SK-N-MC (cell line): ENCODE measurements at places on chromosomes 5 and 9.

DNA sequence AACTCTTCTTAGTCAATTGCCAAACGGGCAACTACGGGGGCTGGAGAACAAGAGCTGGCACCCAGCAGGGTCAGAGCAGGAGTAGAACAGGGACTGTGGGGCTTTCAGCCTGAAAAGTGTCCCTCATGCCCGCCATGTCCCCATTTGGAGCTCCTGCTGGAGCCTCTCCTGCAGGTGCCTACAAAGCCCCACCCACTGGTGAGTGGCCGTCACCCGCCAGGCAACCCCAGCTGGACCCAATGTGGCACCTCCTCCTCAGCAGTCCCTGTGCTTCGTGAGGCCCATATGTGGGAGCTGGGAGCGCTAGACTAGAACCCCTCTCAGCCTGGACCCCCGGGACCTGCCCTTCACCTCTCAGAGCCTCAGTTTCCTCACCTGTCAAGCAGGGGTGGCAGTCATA is 40.9 kb downstream of the VAV2 start:
- no peak for DNase-seq

- DNase-seq, result no peak
These were observed 588.7 kb upstream of the CDH6 start for GRCh38 chr5:30604648-30605262.

DNA sequence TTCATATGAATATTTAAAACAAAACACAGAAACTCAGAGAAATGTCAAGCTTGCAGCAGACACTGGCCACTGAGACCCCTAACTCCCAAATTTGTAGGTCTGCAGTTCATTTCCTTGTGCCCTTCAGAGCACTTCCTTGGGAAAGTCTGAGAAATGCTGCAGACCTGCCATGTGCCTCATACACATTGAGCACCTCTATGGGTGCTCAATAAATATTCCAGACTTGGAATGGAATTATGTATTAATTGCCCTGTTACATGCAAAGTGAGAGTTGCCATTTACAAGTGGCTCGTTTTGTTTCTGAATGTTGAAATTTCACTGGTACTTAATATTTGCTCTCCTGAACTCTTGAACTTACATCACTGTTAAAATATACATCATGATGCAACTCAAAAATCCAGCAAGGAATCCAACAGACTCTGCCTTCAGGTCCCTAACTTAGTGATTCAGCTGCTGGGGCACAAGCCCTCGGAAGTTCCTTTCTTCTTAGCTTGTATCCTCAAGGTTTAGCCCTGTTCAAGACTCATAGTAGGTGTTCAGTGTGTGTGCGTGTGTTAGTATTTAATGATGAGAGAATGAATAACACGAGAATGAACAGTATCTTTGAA is 90.6 kb downstream of the PTCD2 start:
- DNase-seq, result no peak

GRCh38 chr5:8520917-8521316 is 652.0 kb downstream of the MTRR start:
- DNase-seq, result no peak

- DNase-seq, result no peak
These were observed 147.8 kb upstream of the IRX2 start for GRCh38 chr5:2899311-2899710.

DNA sequence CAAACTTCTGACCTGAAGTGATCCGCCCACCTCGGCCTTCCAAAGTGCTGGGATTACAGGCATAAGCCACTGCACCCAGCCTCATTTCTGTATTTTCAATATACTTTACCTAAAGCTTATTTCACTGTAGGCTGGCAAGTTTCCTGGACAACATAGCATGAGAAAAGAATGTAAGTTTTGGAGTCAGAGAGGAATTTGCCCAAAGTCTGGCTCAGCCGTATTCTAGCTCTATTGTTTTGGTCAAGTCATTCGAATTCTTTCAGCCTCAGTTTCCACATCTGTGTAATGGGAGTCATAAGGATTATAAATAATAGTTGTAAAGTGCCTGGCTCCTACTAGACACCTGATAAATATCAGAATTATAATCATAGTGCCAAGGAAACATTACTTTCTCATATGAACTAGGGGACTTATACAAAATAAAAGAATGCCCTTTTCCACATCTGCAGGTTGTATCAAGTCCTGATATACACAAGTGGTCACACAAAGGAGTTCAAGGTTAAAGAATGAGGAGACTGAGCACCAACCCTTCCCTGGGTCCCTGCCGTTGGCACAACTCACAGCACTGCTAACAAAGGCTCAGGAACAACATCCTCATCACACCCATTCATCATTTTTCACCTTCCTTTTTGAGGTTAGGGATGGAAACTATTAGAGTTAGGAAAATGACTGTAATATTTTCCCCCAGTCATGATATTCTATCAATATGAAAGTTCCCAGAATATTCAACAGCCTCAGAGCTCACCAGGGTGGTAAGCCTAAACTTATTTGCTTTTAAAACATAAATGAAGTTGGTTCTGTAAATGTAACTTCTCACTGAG is 34.6 kb upstream of the RAI14 start:
- no peak for DNase-seq

GRCh38 chr5:145787996-145788395 is 47.1 kb downstream of the PRELID2 start:
- no peak for DNase-seq

- DNase-seq, result no peak
These were observed 6.4 kb downstream of the SEPTIN8 start for GRCh38 chr5:132770476-132771159.

- DNase-seq, result no peak
These were observed 20.6 kb downstream of the PSMB7 start for GRCh38 chr9:124394596-124394995.

GRCh38 chr5:136423944-136424606 is 58.7 kb upstream of the TRPC7 start:
- no peak for DNase-seq

- no peak for DNase-seq
These were observed 678 bp downstream of the SLC2A6 start for GRCh38 chr9:133477992-133478850.

DNA sequence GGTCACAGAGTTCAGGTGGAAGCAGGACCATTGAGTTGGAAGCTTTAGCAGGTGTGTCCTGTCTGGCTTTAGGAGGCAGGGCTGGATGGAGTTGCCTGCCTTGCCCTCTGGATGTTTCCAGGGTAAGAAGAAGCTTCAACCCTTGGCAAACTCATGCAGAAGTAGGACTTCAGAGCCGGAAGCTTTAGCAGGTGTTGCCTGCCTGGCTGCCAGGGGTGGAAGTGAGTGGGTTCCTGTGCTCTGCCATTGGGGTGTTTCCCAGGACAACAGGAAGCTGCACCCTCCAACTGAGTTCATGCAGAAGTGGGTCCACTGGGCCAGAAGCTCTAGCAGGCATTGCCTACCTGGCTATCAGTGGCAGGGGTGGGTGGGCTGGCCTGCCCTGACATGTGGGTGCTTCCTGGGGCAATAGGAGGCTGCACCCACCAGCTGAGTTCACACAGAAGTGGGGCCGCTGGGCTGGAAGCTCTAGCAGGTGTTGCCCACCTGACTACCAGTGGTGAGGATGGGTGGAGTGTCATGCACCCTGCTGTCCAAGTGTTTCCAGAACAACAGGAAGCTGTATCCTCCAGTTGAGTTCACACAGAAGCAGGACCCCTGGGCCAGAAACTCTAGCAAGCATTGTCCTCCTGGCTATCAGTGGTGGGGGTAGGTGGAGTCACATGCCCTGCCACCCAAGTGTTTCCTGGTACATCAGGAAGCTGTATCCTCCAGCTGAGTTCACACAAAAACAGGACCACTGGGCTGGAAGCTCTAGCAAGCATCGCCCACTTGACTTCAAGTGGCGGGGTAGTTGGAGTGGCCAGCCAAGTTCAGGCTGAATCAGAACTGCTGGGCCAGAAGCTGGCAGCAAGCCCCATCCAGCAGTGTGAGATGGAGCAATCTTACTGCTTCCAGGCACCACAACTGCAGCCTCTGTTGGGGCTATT is 24.6 kb downstream of the LOX start:
- no peak for DNase-seq

GRCh38 chr5:121251954-121252353 is 599.7 kb upstream of the FTMT start:
- DNase-seq, result no peak

GRCh38 chr9:87010626-87011025 is 63.3 kb upstream of the GAS1 start:
- DNase-seq, result no peak

GRCh38 chr9:132054024-132054423 is 25.6 kb downstream of the MED27 start:
- DNase-seq, result no peak

DNA sequence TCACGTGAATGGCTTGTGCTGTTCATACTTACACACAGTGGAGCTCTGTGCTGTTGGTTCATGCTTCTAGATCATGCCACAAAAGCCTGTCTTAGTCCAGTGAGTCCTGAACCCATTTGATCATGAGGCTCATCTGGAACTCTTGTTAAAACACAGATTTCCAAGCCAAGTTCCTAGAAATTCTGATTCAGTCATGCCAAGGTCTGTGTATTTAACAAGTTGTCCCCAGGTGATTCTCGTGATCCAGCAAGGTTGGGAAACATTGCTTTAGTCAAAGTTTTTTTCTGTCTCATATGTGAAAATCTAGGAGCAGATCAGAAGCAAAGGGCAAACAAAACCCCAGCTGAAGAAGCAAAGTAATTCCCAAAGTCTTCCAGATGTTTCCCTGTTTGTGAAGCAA is 112.5 kb upstream of the GAS1 start:
- no peak for DNase-seq

GRCh38 chr9:126743041-126743440 is 61.8 kb upstream of the ZBTB43 start:
- DNase-seq, result no peak

- DNase-seq, result no peak
These were observed 34.3 kb downstream of the CENPP start for GRCh38 chr9:92360083-92360482.

- no peak for DNase-seq
These were observed 7.2 kb upstream of the MYORG start for GRCh38 chr9:34383904-34384303.

GRCh38 chr9:83724436-83724835 is 16.7 kb upstream of the UBQLN1 start:
- DNase-seq, result no peak

GRCh38 chr5:91200692-91201091 is 182.4 kb downstream of the ARRDC3 start:
- no peak for DNase-seq

GRCh38 chr5:15612915-15613635 is 113.1 kb downstream of the FBXL7 start:
- DNase-seq, result no peak

GRCh38 chr5:123209502-123210027 is 120.5 kb downstream of the PRDM6 start:
- no peak for DNase-seq

DNA sequence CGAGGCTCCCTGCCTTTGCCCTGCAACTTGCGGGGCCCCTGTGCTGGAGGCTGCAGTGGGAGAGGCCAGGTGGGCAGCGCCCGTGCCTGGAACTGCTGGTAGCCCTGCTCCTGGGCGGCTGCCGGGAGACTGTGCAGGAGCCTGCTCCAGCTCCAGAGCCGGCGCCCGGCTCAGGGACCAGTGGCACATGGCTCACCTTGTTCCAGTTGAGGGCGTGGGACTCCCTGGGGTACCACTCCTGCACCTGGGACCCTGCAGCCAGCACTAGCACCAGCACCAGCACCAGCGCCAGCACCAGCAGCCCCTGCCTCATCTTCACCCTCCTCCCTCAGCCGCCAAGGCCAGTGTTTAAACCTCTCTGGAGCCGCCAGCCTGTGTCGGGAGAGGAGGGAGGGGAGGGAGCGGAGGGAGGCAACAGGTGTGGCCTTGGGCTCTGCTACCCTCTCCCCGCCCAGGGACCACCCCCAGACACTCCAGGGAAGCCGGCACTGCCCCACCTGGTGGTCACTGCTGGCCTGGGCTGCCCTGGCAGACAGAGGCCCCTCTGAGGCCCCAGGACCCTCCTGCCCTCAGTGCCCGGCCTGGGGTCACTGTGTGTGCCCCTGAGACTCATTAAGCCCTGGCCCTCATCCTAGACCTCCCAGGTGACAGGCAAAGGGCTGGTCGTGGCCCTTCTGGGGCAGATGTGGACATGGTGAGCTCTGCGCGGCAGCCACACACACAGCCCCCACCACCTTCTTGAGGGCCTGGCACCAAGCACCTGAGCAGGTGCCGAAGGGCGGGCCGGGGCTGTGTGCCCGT is at the start of gene LCN10:
Gene LCN10 (minus strand): TSS at position 350 of the 801 bp plus-strand sequence. CDS start 37 bp downstream, at position 313.
- DNase-seq, result no peak

GRCh38 chr9:95666096-95666784 is 149.5 kb upstream of the PTCH1 start:
- no peak for DNase-seq

GRCh38 chr9:76302543-76302942 is 91.7 kb downstream of the RFK start:
- no peak for DNase-seq

DNA sequence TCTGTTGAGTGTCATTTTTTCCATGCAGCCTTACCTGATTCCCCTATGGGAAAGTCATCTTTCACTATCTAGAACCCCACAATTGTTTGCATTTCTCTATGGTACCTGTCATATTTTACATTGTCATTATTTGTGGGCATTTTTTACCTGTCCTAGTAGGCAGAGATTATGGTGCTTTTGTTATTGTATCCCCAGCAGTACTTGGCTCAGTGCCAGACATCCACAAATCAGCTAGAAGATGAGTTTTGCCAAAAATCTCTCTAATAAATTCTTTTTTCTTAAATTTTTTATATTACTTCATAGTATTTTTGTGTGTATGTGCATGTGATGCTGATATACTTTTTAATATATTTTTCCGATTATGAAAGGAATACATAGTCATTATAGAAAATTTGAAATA is 13.2 kb downstream of the GARNL3 start:
- no peak for DNase-seq

- no peak for DNase-seq
These were observed 97.7 kb downstream of the SYK start for GRCh38 chr9:90899287-90899686.

DNA sequence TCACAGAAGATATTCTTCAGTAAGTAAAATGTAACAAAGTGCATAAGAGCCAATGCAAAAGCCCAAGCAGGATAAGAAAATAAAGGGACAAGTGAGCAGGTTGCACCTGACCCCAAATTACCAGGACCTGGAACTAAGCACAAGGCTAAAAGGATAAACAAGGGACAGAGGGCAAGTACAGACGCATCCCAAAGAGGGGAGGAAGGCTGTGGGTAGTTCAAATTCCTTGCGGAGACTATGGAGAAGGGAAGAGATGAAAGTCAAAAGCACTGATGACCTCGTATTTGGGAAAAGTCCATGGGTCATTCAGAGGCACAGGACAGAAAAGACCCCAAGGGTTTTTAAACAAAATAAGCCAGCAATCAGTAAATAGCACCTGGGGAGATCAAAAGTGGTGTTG is 11.8 kb downstream of the ELAVL2 start:
- no peak for DNase-seq

DNA sequence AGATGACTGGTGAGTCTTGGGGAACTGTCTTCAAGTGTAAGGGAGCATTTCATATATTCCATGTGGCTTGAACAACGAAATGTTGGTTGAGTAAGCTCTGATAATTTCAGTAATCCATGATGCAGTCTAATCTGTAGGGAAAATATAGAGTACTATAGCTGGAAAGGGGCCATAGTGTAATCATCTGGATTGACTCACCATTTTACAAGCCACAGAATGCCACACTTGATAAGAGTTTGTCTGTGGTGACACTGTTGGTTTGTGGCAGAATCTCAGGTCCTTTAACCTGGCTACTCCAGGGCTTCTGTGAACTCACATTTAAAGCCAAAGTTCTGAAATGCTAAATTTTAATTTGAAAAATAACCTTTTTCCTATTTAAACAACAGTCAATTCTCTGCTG is 16.3 kb upstream of the MAML1 start:
- DNase-seq, result no peak
